ENCODE measurements at places on chromosomes 12 and 14. TPM values are rescaled to one million over a fixed set of nuclear protein-coding genes. Genes with fewer than 3 reads are reported as not detected.

The SRRM4 gene
- not detected for total RNA-seq

The BEGAIN gene
- total RNA-seq, result 2.4 TPM

The KRT80 gene
- not detected for total RNA-seq

The KRT2 gene
- total RNA-seq, result not detected

The KDM5A gene
- total RNA-seq, result 82.1 TPM

The LGALS3 gene
- total RNA-seq, result 63.4 TPM

The SPATS2 gene
- total RNA-seq, result 16.9 TPM

The GNB3 gene
- total RNA-seq, result not detected

The SLC39A5 gene
- not detected for total RNA-seq

The ALDH1L2 gene
- 0.35 TPM for total RNA-seq

The CLMN gene
- 0.95 TPM for total RNA-seq

The RTN1 gene
- total RNA-seq, result not detected

The CLEC4C gene
- not detected for total RNA-seq

The ATXN3 gene
- total RNA-seq, result 31.7 TPM

The DHH gene
- 0.26 TPM for total RNA-seq

The KRT85 gene
- total RNA-seq, result not detected

The PLBD1 gene
- not detected for total RNA-seq

The LRRK2 gene
- 0.04 TPM for total RNA-seq

The ANO2 gene
- not detected for total RNA-seq

The GPRC5A gene
- 0.99 TPM for total RNA-seq

The DIO3 gene
- total RNA-seq, result not detected

The GEMIN2 gene
- total RNA-seq, result 22.3 TPM

The MANSC4 gene
- total RNA-seq, result not detected

The ARHGEF40 gene
- not detected for total RNA-seq

The ITGA7 gene
- total RNA-seq, result 8.7 TPM

The SOX5 gene
- 1.4 TPM for total RNA-seq

The EEF1AKMT3 gene
- total RNA-seq, result 11.5 TPM

The MMP17 gene
- total RNA-seq, result not detected

The MMP19 gene
- total RNA-seq, result not detected

The ADCY6 gene
- not detected for total RNA-seq

The FGD6 gene
- total RNA-seq, result 1.4 TPM

The LTBR gene
- 0.61 TPM for total RNA-seq

The SERPINA10 gene
- not detected for total RNA-seq

The GPR84 gene
- 0.24 TPM for total RNA-seq

The SERPINA5 gene
- total RNA-seq, result not detected

The CMTM5 gene
- total RNA-seq, result not detected

The TAS2R19 gene
- total RNA-seq, result 6.5 TPM

The KCNH3 gene
- total RNA-seq, result 1.1 TPM

The CYP46A1 gene
- 0.04 TPM for total RNA-seq

The SNX6 gene
- total RNA-seq, result 75.4 TPM

The DCN gene
- not detected for total RNA-seq

The PRPH gene
- total RNA-seq, result not detected

The SLC25A47 gene
- not detected for total RNA-seq

The VASH1 gene
- total RNA-seq, result 6.4 TPM

The KRT8 gene
- total RNA-seq, result 1.2 TPM

The RASSF9 gene
- not detected for total RNA-seq

Measured in activated T-helper 17 cell treated with anti-CD3 and anti-CD28 coated beads, Interleukin-2, amount 50 U/mL, for 72 hours (primary cell).